Epithelial cell of prostate (primary cell): ENCODE measurements at places on chromosomes 11 and 22.

DNA sequence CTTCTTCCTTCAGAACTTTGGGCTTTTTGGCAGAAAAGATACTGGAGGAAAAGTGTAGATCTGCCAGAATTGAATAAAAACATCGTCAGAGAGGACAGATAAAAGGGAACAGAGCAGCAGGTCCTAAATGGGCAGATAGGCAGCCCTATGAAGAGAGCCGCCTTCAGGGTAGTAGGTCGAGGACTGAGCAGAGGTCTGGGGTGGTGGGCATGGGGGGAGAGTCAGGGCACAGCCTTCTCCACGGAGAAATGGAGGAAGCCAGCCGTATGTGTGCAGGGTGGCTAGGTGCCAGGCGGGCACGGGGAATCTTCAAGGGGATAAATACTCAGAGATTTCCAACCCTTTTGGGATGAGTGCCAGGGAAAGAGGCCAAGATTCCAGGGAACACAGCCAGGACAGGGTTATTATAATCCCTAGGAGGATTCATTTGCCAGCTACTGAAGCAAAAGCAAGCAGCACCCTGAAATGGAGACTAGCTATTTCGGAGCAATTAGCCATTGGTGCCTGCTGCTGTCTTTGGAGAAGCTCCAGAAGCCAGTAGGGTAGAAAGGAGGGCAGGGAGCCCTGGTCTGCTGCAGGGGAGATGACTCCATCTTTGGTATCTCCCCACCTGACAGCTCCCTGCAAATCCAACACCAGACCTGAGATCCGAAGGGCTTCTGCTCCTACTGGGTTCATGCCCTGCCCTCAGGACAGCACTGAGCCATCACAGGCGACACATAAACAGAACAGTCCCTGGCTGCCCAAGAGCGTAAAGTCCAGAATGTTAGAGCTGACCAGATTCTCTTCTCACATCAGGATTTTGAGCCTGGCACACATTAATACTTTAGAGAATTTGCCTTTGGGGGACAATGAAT, 174.5 kb upstream of the NTM start:
- no peak for DNase-seq

GRCh38 chr11:86431258-86431657, 56.6 kb downstream of the CCDC81 start:
- no peak for DNase-seq

GRCh38 chr11:70494559-70495350, 96.4 kb downstream of the CTTN start:
- DNase-seq: no peak

DNA sequence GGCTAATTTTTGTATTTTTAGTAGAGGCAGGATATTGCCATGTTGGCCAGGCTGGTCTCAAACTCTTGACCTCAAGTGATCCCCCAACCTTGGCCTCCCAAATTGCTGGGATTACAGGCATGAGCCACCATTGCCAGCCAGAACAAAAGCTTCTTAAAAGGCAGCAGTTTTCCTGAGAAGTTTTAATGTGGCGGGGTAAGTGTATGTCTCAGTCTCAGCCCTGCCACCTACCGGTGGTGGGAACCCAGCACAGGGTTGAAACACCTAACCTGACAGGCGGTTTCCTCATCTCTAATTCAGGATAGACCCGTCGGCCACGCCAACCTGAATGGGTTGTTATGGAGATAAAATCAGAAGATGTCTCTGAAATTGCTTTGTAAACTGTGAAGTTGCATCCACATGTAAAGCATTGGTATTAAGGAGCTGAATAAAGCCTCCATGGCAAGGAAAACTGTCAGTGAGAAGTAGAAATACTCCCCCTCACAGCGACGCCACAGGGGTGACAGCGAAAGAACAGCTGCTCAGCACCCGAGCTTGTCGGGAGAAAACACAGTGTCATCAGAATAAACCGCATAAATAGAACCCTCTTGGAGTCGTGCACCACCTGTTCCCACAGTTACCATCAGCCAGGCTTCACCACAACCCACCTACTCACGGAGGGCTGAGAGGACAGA, 165.9 kb upstream of the NCAM1 start:
- DNase-seq: no peak

DNA sequence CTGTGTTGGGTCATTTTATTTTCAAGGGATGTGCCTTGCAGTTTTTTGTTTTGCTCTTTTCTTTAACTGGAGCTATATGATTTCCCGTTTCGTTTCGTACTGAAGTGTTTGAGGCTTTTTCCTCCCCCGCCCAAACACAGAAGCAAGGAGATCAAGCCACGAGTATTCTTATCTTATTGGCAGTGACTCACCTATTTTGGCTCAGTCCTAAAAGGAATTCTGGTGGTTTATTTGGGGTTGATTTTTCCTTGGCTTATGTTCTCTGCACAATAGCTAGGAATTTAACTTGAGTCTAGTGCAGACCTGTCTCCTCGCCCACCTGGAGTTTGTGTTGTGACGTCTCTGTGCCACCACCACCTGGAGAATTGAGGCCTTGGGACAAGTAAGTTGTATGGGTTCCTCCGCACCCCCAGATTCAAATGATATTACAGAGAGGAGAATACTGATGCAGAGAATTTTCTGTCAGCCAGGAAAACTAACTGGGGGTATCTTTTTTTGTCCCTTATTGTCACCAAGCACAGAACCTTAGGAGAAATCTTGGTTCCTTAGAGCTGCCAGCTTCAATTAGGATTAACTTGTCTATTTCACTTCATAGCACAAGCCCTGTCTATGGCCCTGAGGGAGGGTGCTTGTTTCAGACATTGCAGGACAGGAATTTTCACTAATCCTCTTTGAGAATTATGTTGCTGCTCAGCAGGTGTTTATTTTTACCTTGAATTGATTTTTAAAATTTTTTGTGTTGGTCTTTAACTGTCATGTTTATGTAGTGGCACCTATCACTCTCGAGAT, 90.4 kb upstream of the BIRC3 start:
- DNase-seq: no peak

- no peak for DNase-seq
Measured at GRCh38 chr11:48073031-48073861, 92.9 kb downstream of the PTPRJ start.

- DNase-seq: no peak
Measured at GRCh38 chr11:7314811-7315604, 63.3 kb downstream of the SYT9 start.

DNA sequence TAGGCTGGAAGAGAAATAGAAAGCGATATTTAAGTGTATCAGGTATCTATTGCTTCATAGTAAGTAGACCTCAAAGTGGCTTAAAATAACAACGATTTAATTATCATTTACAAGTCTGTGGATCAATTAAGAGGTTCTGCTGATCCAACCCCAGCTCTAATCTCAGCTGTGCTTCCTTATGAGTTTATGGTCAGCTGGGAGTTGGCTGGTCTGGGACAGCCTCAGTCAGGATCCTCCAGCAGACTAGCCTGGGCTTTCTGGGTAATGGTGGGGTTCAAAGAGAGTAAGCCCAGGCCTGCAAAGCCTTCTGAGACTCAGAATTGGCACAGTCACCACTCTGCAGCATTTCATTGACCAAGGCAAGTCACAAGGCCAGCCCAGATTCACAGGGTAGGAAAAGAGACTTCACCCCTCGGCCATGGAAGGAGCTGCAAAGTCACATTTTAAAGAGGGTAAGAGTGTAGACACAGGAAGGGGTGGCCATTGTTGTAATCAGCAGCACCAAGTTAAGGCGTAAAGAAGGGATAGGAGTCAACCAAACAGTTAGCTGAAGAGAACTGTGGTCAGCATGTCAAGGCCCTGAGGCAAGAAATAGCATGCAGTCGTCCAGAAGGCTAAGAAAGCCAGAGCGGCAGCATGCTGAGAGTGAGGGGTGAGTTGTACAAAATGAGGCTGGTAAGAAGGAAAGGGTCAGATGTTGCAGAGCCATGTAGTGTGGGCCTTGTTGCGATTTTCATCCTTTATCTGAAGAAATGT, 168.2 kb downstream of the ETS1 start:
- no peak for DNase-seq

- DNase-seq: no peak
Measured at GRCh38 chr22:46180370-46181137, 30.2 kb downstream of the PPARA start.

GRCh38 chr11:134393638-134394037, 18.4 kb downstream of the B3GAT1 start:
- DNase-seq: no peak
